Omental fat pad (tissue), 4 donors: ENCODE measurements at places on chromosomes 5 and 9.

- DNase-seq: no peak
Observed at GRCh38 chr5:94810281-94810680, 191.8 kb downstream of the SLF1 start.

DNA sequence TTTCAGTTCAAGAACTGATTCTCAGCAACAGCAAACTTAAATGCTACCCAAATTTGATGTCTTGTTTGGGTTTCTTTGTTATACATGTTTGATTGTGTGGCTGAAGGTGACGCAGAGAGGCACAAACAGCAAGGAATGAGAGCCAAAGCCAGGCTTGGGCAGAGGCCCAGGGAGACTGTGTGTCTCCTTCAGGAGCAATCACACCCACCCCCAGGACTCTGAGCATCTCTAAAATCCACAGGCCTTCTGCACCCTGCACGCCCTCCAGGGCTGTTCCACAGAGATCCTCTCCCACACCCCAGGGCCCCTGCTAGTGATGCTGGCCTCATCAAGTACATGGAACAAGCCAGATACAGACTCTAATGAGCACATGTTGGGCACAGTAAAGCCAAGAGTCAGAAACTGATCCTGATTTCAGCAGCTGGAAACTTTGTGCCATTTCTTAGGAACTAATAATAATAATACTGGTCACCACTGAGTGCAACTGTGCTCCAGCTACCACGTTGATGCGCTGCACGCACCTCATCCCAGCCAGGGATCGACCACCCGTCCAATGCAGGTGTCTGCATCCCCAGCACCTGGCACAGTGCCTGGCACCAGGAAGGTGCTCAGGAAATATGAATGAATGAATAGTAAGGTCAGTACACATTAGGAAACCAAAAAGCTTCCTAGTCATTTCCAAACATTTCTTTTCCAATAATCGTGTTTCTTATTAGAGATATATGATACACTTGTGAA is 54.6 kb upstream of the TCF7 start:
- no peak for DNase-seq

DNA sequence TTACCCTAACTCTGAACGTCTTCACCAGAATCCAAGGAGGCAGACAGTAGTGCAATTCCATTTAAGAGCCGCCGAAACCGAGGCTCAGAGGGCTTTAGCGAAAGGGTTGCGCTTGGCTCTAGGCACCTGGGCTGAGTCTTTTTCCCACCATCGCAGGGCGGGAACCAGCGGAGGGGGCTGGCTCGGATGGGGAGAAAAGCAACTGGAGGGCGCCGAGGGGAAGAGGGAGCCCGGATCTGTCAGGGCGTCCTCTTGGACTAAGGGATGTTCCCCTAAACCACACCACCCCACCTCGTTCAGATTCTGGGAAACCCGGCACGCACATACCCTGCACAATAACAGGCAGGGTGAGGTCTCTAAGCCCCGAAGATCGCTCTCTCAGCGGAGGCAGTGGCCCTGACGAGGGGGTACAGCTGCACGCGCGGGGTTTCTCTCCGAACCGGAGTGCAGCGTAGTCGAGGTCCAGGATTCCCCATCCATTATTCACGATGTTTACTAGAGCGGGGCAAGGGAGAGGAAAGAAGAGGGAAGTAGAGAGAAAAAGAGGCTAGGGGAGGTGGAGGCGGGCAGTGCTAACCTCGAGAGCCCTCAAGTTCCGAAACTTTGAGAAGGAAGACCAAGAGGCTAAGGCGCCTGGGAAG is 1.3 kb upstream of the POU4F3 start:
- no peak for DNase-seq

DNA sequence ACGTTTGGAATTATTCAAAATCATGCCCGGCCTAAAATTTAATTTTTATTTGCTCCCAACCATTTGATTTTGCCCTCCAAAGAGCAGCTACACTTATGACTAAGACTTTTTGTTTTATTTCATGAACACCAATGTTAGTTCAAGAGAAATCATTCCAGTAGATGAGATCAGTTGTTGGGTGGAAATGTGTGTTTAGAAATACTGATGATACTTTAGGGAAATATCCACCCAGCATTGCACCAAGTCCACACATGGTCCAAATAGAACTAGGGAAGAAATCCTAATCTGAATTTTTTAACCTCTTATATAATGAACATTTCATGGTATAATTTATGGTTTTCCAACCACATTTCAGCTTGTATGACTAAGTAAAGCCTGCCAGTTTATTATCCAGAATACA is 28.3 kb upstream of the GOLPH3 start:
- no peak for DNase-seq

DNA sequence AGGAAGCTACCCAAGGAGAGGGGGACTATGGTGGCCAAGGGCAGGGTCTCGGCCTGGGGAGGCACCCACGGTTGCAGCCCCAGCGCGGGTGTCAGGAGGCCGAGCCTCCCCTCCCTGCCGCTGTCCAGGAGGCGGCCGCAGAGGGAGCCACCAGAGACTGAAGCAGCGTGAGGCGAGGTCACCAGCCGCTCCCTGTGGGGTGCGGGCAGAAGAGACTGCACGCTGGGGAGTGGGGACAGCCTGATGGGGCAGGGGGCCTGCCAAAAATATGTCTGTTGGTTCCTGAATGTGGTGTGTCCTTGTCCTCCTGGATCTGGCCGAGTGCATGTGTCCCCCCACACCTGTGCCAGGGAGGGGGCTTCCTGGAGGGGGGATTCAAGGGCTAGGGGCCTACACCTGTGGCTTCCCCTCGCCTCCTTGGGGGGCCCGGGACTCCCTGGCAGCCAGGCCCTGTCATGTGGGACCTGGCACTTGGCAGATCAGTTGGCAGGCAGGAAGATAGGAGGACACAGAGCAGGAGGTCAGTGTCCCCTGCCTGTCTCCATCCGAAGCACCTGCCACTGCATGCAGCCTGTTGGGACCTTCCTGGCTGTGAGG is 131.2 kb downstream of the DAB2IP start:
- DNase-seq: no peak

DNA sequence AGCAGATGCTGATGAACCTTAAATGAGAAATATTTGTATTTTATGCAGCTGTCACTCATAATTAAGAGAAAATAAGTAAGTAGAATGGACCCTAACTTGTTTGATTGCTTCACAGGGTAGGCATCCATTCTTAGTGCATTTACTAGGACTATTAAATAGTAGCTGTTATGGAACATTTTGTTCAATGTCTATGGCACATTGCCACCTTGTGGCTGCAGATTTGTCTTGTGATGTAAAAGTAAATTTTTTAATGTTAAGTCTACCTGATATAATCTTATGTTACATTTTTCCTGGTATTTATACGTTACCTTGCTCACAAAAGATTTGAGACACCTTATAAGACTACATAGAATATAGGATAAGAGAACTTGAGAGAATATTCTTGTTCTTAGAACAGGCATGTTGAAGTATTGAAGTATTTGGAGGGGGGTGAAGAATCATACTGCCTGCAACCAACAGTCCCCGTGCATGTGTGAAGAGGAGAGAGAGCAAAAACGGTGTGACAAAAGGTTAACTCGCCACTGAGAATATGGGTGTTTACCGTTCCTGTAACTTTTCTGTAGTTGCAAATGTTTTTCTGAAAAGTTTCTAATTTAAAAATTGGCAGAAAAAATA is 161.1 kb downstream of the MAST4 start:
- DNase-seq: no peak

DNA sequence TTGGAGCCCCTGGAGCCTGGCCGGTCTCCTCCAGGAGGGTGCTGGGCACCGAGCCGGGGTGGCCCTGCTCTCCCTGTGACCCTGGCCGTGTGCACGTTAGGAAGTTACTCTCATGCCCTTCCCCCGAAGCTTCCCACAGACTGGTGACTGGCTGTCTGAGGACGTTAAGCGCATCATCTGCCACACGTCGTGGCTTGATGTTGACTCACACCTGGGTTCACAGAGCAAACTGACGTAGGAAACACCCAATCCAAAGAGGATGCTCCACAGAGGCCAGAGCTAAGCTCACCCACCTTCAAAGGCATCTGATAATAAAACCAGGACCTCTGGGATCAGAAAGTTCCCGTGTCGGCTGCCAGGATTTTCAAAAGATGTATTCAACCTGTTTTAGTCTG is 152.9 kb upstream of the PHYKPL start:
- no peak for DNase-seq

DNA sequence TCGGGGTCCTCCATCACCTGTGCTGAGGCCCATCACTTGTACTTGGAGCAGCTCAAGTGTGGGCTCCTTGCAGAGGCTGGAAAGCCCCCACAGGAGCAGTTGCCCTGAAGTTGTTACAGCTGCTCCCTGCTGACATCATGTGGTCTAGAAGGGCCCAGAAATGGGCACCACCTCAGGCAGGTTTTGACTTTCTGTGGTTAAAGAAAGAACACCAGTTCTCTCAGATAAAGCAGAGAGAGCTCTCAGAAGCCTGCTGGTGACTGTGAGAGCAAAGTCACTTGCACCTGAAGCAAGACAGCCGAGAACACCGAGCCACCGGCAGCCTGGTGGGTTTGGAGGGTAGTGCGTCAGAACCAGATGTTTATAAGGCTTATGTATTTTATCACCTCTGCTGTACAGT is 70.4 kb downstream of the MVB12B start:
- no peak for DNase-seq

DNA sequence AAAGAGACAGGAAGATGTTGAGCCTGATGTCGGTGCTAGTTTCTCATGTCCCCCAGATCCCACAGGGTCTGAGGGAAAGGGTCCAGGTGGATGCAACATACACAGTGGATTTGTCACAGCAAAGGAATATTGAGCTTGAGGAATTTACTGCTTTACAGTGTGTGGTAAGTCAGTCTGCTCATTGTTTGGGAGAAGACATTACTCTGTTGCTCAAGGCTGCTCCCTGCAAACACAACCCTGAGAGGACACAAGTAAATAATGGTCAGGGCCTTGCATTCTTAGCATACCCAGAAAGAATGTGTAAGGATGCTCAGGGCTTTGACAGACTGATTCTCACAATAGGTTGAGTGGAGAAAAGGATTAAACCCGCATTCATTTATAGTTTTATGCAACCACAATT is 7.3 kb upstream of the MAN2A1 start:
- no peak for DNase-seq

DNA sequence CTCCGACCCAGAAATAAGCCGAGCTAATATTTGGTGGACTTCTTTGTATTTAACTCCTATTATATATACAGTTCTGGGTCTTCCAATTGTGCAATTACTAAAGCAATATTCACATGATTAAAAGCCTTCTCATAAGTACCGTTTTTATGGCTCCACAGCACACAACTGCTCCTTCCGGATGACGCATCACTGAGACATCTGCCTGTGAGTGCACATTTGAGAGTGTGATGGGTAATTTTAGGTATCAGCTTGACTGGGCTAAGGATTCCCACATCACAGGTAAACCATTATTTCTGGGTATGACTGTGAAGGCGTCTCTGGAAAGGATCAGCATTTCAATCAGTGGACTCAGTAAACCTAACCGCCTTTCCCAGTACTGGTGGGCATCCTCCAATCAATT is 77.5 kb upstream of the SYK start:
- no peak for DNase-seq

DNA sequence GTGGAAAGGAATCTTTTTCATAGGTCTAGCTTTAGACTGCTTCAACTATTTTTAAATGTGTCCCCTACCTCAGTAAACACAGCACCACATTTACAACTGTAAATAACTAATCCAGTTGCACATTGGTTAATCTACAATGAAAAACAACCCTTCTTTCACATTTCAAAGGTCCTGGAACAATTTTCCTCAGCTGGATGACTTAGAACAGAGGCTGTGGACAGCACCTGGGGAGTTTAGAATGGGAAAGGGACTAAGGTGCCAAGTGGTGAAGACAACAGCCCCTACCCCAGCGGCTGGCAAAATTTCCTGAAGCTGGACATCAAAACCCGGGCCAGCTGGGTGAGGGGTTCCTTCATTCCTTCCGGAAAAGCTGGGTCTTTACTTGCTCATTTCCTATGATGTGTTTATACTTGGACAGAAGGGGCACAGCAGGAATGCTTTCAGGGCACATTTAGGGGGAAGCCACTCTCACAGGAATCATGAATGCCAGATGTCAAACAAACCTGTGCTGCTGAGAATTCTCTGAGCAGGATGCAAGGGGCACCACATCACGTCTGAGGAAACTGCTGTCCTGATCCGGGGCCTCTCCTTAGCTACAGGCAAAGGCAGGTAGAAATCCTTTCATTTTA is 158.3 kb downstream of the NR2F1-AS1 start:
- no peak for DNase-seq

- no peak for DNase-seq
Observed at GRCh38 chr9:125784286-125785049, 37.3 kb downstream of the PBX3 start.

- DNase-seq: no peak
Observed at GRCh38 chr9:37902796-37903646, 906 bp downstream of the SLC25A51 start.

- DNase-seq: no peak
Observed at GRCh38 chr5:59319250-59319649, 574.3 kb downstream of the PDE4D start.

DNA sequence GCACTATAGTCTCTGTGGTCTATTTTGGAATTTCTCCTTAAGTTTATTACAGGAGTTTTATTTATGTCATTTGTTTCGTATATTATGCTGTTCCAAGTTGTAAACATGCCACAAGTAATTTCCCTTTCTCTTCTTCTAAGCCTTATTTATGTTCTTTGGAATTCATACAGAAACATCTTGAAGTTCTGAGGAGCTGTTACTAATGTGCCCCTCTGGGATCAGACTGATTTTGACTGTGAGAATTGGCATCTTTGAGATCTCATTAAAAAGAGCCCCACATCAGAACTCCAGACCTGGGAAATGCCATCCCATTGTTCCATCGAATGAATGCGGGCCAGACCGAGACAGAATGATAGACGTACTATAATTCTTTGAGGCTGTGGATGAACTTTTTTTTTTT is 138.8 kb upstream of the CD180 start:
- DNase-seq: no peak

- no peak for DNase-seq
Observed at GRCh38 chr5:83474991-83475390, 3.4 kb downstream of the VCAN start.

DNA sequence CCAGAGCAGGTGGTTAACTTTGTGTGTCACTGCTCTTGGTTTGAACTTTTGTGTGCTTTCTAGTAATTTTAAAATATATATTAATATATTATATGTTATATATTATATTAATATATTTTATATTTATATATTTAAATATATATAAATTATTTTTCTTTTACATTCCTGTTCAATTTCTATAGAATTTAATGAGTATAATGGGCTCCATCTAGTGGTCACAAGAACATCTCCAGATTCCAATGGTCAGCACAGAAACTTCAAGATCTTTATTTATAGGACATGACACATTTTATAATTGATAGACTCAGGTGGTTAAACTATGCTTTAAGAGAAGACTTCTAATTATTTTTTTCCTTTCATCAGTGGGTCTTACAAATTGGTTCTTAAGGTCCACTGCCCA is 39.1 kb downstream of the COL23A1 start:
- no peak for DNase-seq
